ENCODE measurements at places on chromosomes 11 and 22.

DNA sequence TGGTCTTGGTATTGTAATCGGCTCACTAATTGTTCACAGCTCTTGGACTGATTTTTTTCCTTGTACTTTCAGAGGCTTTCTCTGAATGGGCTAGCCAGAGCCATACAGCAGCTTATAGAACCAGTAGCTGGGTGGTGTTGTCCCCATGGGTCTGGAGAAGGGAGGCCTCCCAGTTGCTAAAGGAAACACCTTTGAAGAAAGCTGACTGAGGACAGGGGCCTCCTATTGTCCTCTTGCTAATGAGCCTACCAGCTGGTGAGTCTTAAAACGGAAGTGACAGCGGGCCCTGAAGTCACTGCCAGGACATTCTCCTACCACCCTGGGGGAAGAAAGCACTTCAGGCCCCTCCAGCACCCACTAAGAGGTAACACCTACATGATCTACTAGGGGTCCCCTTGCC lies 9.9 kb downstream of the FADS3 start:
- no peak for DNase-seq

GRCh38 chr22:43921370-43921769 lies 2.2 kb upstream of the PNPLA3 start:
- no peak for DNase-seq

GRCh38 chr11:37076866-37077265 lies 478.8 kb upstream of the RAG2 start:
- no peak for DNase-seq

- DNase-seq: no peak
These were observed 25.6 kb downstream of the YWHAH start for GRCh38 chr22:31969789-31970489.

GRCh38 chr11:12275818-12276217 lies 101.6 kb upstream of the PARVA start:
- no peak for DNase-seq

GRCh38 chr11:34432822-34433221 lies 5.9 kb upstream of the CAT start:
- no peak for DNase-seq

GRCh38 chr22:19520566-19521305 lies 3.5 kb downstream of the CLDN5 start:
- no peak for DNase-seq

DNA sequence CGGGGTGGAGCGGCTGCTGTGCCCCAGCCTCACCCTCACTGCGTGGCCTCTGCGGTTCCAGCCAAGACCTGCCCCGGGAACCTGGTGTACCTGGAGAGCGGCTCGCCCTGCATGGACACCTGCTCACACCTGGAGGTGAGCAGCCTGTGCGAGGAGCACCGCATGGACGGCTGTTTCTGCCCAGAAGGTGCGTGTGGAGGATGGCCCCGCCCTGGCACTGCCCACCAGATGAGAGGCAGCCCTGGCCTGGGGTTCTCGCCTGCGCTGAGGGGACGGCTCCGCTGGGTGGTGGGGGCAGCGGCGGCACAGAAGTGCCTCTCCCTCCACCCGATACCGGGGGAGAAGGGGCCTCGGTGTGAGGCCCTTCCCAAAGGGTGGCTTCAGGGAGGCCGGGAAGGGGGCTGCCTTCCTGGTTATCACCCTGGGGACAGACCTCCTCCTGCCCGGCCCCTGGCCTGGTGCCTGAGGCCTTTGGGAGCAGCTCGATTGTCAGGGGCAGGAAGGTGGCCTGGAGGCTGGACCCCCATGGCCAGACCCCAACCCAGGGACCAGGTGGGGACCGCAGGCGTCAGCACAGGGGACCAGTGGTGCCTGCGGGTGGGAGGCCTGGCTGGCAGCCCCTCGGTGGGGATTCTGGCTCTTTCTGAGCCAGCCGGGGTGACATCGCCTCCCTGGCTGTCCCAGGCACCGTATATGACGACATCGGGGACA lies 7.1 kb downstream of the MUC2 start:
- DNase-seq: no peak

DNA sequence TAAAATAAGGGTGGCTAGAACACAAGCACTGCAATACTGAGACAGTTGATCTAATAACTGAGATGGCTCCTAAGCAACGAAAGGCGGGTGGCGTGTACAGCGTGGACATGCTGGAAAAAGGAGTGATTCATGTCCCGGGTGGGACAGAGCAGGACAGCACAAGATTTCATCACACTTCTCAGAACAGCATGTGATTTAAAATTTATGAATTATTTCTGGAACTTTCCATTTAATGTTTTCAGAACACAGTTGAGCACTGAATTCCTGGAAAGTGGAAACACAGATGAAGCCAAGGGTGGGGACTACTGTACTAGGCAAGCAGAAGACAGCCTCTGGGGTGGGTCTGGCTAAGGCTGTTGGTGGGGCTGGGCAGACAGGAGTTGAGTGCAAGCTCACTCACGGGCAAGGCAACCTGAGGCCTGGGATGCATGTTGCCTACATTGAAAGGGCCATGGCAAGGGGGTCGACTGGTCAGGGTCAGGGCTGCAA lies 165.6 kb upstream of the DDI1 start:
- no peak for DNase-seq

- no peak for DNase-seq
These were observed 6.8 kb downstream of the QSER1 start for GRCh38 chr11:32899438-32899837.

DNA sequence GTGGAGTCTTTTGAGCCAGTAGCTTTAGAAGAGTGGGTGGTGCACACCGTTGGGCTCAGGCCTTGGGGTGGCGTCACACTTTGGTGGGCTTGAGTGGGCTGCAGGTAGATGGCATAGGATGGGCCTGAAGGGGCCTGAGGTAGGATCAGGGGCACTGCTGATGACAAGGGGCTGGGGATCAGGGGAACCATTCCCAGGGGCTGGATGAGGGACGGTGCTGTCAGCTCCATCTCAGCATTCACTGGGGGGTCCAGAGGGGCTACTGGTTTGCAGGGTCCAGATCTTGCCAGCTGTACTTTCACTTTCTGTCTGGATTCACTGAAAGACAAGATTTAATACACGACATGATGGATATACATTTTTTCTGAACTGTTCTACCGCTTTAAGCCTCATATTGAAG lies 11.1 kb downstream of the E2F8 start:
- no peak for DNase-seq

GRCh38 chr22:35177811-35178210 lies 79.5 kb upstream of the HMGXB4 start:
- DNase-seq: no peak

- DNase-seq: no peak
These were observed 113.1 kb downstream of the DBX1 start for GRCh38 chr11:20047006-20047768.

- DNase-seq: no peak
These were observed 1491.4 kb downstream of the LRRC4C start for GRCh38 chr11:39968071-39968470.

DNA sequence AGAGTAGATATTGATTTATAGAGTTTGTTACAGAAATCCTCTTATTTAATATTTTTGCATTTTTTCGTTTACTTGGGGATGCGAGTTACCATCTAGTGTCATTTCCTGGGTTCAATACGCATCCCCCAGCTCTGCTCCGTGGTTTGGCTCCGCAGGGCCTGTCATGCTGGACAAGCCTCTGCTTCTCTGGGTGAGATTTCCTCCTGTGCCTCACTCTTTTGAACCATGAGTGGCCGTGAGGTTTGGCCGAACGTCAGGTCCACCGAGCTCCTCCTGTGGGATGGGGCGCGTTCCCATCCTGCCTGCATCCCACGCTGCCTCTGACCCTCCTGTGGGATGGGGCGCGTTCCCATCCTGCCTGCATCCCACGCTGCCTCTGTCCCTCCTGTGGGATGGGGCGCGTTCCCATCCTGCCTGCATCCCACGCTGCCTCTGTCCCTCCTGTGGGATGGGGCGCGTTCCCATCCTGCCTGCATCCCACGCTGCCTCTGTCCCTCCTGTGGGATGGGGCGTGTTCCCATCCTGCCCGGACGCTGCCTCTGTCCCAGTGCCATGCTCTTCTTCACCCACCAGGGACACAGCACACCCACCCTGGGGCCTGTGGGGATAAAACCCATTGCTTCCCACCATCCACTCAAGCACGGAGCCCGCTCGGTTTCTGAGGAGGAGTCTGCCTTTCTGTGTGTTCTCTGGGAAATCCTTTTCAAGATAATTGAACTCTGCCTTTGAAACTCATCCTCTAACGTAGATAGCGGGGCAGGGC lies 506.8 kb downstream of the BRD1 start:
- no peak for DNase-seq

- no peak for DNase-seq
These were observed 30.7 kb upstream of the TH start for GRCh38 chr11:2202071-2202899.

- no peak for DNase-seq
These were observed 91.7 kb downstream of the KCNQ1 start for GRCh38 chr11:2536440-2536989.

DNA sequence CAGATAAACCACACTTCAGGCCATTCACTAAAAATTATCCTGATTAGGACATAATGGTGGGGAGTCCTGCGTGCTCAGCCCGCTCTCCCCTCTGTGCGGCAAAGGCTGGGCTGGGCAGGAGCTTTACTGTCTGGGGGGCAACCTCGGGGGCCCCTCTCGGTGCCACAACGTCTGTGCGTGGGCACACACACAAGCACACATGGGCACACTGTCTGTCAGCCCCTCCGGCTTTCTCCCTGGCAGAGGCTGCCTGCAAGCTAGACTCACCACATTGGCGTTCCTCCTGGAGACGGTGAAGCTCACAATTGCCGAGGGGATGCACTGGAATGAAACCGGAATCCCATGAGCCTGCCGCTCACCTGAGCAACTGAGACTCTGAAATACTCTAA lies 5.2 kb downstream of the MLC1 start:
- no peak for DNase-seq

DNA sequence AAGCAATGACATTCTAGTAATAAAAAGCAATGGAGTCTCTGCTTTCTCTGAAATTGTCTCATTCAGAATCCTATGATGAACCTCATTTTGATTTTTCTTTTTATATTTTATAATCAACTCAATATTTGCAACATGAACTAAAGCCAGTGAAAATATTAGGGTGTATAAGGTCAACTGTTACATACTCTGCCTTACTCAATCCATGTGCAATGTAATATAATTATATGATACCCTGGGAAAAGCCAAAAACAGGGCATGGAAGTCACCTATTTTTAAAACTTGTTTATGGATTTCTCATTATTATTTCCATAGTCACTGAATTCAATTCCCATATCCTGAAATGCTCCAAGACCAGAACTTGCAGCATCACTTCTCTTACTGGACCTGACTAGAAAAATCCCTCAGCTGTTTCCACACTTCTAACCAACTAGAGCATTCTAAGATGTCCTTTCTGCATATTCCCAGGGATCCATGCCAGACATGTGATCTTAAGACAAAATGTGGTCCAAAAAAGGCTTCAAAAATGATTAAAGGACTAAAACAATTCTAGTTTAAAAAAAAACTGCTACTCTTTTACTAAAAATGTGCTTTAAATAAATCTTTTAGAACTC lies 97.3 kb downstream of the GUCY1A2 start:
- no peak for DNase-seq

DNA sequence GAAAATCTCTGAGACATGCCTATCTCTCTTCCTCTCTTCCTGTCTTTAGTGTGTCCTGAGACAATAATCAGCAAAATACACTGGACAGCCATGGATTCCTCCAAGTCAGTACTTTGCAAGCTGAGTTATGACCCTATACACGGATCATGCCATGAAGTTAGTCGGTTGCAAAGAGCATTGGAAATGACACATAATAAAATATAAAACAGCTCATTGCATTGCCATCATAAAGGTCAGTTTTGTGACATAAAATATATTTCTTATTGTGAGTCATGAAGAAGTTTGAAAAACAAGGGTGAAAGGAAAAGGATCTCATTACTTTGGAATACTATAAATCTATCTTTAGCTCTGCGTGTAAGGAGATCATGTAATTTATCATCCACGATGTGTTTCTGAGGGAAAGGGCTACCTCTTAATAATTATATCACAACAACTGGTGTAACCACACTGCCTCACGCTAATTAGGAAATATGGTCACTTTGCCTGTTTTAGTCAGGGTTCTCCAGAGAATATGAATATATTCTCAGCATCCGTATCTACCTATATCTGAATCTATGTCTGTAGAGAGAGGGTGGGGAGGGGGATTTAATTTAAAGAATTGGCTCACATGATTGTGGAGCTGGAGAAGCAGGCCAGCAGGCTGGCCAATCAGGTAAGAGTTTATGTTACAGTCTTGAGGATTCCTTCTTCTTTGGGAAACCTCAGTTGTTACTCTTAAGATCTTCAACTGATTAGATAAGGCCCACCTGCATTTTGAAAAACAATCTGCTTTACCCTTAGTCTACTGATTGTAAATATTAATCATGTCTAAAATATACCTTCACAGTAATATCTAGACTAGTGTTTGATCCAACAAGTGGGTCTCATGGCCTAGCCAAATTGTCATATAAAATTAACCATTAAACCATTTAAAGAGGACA lies 198.8 kb downstream of the FAT3 start:
- no peak for DNase-seq

- DNase-seq: no peak
These were observed 8.3 kb downstream of the PLAAT2 start for GRCh38 chr11:63554877-63555223.

GRCh38 chr22:23838681-23839468 lies at the start of gene DERL3:
Gene DERL3, minus strand, starts transcription at chr22:23839006. Its CDS starts 19 bp downstream, at chr22:23838987.
- peak; percentile 90 for DNase-seq

DNA sequence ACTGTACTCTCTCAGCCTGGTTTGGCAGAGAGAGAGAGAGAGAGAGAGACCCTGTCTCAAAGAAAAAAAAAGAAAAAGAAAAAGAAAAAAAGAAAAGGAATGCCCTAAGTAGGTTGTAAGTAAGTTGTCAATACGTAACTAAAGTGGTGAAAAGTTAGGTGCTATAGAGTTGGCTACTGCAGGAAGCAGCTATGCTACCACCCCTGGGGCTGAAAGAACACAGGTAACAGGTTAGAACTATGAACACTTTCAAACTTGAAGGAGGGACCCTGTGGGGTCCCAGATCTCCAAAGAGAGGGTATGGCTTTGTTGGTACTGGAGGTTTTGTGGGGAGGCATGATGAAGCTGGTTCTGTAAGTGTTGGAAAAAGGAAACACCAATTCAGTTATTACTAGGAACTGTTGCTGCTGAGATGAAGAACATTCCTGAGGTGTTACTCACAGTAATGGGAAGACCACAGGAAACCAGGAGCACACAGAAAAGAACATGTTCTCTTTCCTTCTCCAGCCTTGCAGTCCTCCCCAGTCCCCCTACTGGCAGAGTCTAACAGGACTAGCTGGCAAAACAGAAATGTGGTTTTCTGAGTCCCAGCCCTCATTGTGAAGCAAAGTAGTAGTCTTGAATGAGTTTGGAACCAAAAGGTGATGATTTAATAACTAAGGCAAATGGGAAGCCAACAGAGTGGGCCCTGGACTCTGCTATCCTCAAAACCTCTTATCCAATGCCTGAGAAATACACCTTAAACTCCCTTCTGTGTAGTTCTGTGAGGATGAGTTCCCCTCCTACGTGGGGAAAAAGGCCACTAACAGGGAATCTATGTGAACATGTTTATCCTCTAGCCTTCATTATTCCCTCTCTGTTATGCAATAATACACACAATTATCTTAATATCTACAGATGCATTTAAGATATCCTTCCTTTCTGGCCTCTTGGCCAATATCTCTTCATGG lies 427.0 kb upstream of the DDI1 start:
- DNase-seq: no peak

GRCh38 chr22:17695986-17696385 lies 57.4 kb downstream of the BCL2L13 start:
- DNase-seq: no peak

- DNase-seq: no peak
These were observed 21.1 kb upstream of the CAPRIN1 start for GRCh38 chr11:34030382-34030781.

- DNase-seq: no peak
These were observed 23.6 kb downstream of the GDPD5 start for GRCh38 chr11:75502138-75502537.

GRCh38 chr11:104881117-104881794 lies 17.0 kb downstream of the CASP12 start:
- DNase-seq: no peak
